ENCODE measurements at places on chromosomes 5 and 9.

DNA sequence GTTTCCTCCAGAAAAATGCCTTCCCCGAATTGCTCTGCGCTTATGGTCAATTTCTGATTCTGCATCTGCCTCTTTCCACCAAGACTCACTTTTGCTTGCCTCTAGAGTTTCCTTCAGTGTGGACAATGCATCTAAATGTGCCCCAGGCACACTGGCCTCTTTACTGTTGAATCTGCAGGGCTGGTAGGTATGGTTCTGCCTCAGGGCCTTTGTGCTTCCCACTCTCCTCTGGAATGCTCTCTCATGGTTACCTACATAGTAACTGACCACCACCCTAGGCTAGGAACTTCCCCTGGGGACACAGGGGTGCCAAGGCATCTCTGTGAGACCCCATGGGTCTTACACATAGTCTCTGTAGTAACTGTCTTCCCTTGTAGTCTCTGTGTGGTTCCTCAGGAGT, 1258.6 kb downstream of the CDH12 start:
- DNase-seq = no peak

- DNase-seq = no peak
Observed at GRCh38 chr9:94839398-94839797, 112.9 kb downstream of the AOPEP start.

DNA sequence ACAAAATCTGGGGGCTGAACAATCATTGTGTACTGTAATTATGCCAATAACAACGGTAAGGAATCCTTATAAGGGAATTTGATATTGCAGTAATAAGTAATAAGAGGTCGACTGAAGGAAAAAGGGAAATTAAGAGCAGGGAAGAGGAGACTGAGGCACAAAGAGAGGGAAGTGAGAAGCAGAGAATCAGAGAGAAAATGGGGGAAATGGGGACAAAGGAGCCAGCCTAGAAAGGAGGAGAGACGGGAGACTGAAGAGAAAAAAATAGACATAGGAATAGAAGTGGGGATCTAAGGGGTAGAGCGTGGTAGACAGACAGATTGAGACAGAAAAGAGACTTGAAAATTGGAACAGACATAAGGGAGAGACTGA, 518 bp upstream of the ZNF300 start:
- DNase-seq = peak; percentile 10

DNA sequence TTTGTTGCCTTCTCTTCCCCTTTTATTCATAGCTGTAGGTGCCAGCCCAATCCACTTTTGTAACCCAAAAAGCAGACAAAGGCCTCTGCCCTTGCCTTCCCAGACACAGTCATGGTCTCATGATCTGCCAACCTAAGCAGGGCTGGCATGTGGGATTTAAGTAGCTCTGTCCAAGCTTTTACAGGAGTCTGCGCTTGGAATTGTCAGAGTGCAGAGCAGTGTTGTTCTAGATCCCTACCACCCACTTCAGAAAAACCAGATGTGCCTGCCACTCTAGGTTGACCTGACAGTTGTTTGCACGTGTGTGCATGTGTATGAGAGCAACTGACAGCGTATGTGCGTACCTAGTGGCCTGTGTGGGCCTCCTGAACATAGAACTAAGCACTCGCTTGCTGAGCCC, 87.8 kb upstream of the SPRY4 start:
- DNase-seq = no peak

DNA sequence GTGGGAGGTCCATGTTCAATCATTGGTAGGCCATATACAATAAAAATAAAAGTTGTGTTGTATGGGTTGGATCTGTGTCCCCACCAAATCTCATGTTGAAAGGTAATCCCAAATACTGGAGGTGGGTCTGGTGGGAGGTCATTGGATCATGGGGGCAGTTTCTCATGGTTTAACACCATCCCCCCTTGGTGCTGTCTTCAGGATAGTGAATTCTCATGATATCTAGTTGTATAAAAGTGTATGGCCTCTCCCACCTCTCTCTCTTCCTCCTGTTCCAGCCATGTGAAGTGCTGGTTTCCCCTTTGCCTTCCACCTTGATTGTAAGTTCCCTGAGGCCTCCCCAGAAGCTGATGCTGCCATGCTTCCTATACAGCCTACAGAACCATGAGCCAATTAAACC, 15.1 kb downstream of the SPATA9 start:
- no peak for DNase-seq

DNA sequence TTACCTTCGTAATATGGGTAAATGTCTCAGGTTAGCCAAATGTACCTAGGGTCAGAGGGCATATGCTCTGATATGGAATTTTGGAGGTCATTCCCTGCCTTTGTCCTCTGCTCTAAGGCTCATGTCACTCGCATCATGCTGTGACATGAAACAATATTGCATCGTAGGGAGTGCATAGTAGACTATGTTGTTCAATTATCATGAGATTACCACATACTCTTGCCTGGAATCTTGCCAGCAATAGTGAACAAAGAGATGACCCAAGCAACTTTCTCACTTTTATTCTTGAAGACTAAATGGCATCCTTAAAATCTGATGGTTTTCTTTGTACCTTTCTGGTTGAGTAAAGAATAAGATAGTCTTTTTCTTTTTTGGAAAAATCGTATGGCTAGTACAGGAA, 27.6 kb downstream of the ZNF462 start:
- DNase-seq = no peak

- DNase-seq = no peak
Observed at GRCh38 chr5:81234299-81234698, 1.2 kb downstream of the CKMT2 start.

DNA sequence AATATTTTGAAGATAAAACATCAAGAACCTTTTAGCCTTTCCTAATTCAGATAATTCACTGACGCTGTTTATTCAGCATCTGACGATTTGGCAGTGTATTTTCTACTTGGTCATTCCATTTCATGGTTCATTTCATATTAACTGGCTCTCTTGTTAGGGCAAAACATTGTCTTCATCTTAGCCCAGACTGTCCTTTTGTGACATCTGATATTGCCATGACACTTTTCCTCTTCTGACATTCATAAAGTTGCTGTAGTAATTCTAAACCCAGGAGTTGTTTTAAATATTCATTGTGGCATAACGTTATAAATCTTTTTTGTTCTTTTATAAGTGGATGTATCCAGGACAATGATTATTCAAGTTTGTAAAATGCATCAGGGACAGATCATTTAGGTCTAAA, 1.8 kb downstream of the SCAMP1 start:
- no peak for DNase-seq

GRCh38 chr9:107312376-107313050, 29.4 kb downstream of the RAD23B start:
- DNase-seq = no peak

GRCh38 chr5:59380350-59380951, 513.1 kb downstream of the PDE4D start:
- DNase-seq = peak; percentile 31

DNA sequence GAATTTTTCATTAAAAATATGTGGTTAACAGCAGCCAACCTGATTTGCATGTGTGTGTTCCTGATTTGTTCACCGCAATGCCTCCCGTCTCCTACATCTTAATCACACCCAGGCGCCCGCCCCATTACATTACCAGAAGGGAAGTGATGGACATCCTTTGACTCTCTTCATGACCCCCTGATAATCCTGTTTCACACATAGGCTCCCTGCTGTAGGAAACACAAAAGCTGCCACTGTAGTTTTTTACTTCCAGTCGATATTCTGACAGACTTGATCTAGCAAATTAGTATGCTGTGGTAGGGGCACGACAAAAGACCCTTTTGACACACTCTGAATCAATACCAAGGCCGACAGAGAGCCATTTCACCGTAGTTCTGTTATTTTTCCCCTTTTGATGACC, 287.8 kb upstream of the ISL1 start:
- no peak for DNase-seq

GRCh38 chr9:3830291-3830690, 304.5 kb upstream of the RFX3 start:
- DNase-seq = no peak

DNA sequence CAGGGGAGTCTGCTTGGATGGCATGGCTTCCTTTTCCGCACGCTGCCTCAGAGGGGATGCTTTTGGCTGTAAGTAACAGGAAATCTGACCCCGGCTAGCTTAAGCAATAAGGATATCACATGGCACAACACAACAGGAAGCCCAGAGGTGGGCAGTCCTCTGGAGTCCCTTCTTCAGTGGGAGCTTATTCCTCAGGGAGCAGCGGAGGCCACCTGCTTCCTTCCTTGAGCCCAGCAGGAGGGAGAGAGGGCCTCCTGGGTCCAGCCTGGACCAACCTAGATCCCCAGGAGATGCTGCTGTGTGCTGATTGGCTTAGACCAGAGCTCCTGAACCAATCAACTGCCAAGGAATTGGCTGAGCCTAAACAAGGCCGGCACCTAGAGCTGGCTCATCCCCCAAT, 66.3 kb downstream of the C9orf50 start:
- no peak for DNase-seq

DNA sequence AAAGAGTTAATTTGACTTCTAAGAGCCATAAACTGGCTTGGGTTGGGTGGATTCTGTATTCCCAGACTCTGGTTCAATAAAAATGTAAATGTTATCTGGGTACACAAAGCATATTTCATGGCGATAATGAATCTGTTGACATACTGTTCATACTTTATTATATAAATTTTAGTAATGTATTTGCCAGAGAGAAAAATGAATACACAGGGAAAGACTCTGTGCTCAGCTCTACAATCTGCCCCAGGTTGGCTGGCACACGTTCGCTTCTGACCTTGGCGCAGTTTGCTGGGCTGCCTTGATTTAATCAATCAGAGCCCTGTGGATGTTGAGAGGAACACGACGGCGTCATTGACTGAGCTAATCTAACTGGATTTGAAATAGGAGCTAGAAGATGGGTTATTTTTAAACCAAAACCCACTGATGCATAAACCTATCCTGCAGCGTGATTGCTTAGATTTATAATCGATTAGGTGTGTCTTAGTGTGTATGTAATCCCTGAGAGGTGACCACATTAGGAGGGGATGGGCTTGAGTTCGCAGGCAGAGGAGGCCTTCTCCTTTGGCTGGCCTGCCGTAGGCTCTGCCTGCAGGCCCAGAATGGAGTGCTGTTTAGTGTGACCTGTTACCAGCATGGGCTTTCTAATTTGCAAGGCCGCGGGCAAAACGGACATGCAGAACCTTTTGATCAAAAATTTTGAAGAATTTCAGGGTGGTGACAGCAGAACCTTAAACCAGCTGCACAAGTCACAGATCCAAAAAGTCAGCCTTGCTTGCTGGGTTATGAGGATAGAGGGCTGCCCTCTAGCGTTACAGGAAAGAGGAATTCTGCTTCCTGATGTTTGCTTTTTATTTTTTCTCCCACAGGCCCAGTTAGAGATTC, 3.9 kb upstream of the ADCY2 start:
- peak; percentile 37 for DNase-seq

Measured in right kidney (tissue), 9 donors.